ENCODE measurements at places on chromosomes 5 and 9.

DNA sequence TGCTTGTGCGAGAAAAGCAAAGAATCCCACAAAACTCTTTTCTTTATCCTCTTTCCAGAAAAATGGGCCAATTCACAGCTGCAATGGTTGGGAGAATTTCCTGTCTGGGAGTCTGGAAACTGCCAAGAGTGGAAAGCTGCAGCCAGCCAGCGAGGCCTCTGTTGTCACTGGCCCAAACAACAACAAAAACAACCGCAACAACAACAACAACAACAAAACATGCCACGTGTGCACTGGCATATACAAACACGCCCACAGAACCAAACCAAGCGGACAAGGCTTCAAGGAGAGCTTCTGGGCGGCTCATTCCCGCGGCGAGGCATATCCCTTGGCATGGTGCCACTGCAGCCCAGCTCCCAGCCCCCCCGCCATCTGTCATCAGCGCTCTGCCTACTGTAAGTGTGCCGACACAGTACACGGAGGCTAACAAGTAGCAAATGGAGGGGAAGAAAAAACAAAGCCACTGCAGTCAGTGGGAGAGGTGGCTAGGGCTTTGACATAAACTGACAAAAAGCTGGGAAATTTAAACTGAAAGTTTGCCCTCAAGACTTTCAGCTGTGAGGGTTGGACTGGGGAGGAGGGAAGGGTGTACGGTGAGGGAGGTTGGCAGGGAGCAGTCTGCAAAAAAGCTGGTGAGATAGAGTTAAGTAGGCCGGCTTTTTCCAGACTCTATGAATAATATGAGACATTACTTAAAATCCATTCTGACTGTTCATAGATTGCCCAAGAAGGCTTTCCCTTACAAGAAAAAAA, 165.0 kb upstream of the ZNF462 start:
- peak; percentile 85 for DNase-seq

DNA sequence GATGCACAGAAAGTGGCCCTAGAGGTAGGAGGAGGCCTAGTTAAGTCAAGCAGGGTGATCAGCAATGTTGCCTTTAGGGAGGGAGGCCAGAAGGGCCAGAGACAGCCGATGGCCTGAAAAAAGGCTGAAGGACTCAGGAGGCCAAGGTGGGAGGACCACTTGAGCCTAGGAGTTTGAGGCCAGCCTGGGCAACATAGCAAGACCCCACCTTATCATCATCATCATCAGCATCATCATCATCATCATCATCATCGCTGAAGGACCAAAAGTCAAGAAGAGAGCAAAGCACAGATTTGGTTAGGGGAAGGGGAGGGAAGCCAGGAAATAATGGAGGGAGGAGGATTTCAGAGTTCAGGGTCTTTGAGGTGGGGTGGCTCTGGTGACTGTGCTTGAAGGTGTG, 74.3 kb downstream of the RALGPS1 start:
- DNase-seq = no peak

DNA sequence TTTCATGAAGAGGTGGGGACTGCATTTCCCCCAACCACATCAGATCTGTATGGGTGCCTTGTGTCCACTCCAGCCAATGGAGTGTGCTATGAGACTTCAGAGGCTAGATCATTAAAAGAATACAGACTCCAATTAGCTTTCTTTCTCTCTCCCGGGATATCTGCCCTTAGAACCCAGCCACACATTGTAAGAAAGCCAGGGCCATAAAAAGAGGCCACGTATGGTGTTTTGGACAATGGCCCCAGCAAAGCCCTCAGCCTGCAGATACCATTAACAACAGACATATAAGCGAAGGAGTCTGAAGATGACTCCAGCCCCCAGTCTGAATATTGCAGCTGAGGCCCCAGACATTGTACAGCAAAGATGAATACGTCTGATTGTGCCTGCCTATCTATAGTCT, 21.5 kb downstream of the IL6ST start:
- no peak for DNase-seq

- DNase-seq = peak; percentile 39
These were observed 544.7 kb upstream of the PTGER4 start for GRCh38 chr5:40134883-40135520.

- DNase-seq = peak; percentile 14
These were observed 298.8 kb downstream of the ASTN2 start for GRCh38 chr9:117116084-117116483.

DNA sequence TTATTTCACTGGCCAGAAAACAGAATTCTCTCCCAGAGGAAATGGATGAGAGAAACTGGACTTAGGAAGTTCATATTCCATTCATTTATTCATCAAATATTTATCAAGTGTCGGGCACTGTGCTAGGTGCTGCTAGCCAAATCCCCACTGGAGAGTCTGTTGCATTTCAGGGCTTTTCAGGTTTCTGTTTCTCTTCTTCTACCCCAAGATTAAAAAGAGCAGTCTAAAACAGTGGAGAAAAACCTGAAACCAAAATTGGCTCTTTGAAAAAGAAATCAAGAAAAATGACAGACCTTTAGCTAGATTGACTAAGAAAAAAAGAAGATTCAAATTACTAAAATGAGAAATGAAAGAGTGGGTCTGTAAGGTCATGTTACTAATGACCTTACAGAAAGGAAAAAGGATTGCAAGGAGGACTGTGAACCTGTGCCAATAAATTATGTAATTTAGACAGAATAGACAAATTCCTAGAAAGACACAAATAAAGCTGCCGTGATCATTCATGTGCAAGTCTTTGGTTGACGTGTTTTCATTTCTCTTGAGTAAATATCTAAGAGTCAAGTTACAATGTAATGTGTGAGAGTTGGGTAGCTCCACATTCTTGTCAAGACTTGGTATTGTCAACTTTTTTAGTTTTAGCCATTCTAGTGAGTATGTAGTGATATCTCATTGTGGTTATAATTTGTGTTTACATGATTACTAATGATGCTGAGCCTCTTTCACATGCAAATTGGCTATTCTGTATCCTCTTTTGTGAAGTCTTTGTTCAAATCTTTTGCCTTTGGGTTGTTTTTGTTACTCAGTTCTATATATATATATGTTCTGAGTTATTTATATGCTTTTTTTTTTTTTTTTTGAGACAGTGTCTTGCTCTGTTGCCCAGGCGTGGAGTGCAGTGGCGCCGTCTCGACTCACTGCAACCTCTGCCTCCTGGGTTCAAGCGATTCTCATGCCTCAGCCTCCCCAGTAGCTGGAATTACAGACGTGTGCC, 23.7 kb downstream of the SNX30 start:
- peak; percentile 73 for DNase-seq

- DNase-seq = no peak
These were observed 2.0 kb upstream of the C1QTNF3 start for GRCh38 chr5:34045023-34045422.

- peak; percentile 50 for DNase-seq
These were observed 585.5 kb upstream of the RGMB start for GRCh38 chr5:98187945-98188344.

DNA sequence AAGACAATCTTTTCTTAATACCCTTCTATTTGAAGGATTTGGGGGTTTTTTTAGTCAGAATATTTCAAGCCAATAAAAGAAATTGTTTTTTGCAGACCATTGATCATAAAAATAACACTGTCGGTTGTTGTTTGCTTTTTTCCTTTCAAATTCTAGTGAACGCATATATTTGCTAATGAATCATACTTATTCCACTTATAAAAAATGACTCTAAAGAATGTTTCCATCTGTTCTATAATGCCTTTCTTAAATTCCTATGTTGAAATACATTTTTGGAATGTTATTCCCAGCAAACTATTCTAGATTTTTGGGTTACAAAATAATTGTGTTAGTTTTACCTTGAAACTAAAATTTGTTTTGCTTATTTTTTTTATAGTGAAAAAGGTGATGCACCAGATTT, 32.2 kb downstream of the CWC27 start:
- no peak for DNase-seq

GRCh38 chr5:64690417-64691151, at the start of gene SHISAL2B:
Gene SHISAL2B, plus strand, starts transcription at chr5:64690503. Its CDS starts 121 bp downstream, at chr5:64690624.
- DNase-seq = peak; percentile 36

- DNase-seq = no peak
These were observed 57.5 kb upstream of the ARL15 start for GRCh38 chr5:54367844-54368243.

DNA sequence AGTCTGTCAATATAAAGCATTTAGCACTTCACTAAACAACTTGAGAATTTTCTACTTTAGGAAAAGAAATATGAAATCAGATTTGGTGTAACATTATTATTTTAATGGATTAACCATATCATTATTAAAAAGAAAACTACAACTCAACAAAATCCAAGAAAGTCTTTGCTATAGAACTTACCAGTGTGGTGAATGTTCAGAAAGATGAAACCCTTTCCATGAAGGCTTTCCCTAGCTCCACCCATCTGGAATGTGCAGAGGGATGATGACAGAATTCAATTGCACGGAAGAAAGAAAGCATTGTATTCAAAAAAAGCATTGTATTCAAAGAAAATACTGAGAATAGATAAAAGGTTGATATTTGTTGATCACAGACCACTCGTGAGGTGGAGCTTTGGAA, 328.6 kb upstream of the NUDT12 start:
- no peak for DNase-seq

DNA sequence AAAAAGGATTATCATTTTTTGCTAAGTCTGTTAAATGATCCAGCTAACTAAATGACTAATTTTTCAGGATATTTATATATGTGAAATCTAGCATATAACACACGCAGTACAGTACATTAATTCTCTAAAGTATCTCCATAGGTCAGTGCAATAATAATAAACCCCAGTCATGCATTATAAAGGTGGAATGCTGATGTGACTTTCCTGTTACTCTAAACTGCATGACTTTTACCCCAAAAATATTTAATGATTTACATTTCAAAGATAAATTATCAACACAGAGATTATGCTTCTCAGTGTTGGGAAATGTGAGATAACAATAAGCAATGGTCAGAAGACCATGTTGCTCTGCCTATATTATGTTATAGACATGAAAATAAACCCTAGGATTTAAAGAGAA, 34.1 kb upstream of the PAM start:
- no peak for DNase-seq

DNA sequence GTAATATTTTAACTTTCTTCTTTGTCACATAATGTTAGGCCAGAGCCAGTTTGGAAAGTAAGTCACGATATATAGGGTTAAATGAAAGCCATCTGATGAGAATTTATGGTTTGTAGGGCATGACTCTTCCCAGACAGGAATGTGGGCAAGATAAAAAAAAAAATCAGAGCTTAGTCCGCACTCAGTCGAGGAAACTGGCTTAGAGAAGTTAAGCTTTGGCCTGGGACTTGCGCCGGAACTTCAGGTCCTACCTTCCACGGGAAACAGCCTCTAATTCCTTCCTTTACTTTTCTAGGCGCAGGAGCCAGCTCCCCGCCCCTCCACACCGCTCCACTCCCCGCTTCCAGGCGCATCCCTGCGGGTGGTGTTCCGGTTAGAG, 475 bp downstream of the DDX31 start:
- peak; percentile 73 for DNase-seq

- no peak for DNase-seq
These were observed 507.3 kb downstream of the ISL1 start for GRCh38 chr5:51890435-51891116.

DNA sequence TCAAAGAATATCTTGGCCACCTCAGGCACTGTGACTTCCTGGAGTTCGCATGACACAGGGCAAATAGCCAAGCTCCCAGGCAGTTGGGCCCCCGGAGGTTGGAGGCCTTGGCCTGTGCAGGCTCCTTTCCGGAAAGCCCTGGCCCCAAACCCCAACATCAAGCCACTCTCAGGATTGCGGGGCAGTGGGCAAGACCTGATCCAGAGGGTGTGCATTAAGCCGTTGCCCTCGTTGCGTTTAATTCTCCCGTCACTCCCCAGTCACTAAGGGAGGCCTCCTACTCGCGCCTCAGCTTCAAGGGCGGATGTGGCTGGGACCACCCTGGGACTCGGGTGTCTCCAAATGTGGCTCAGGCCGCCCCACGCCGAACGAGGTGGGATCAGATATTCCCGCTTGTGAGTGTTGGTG, 60.1 kb downstream of the TMEM174 start:
- DNase-seq = no peak

- no peak for DNase-seq
These were observed 776.6 kb downstream of the CDH12 start for GRCh38 chr5:22076586-22076985.

GRCh38 chr9:98374385-98375051, 119.1 kb upstream of the TBC1D2 start:
- DNase-seq = peak; percentile 94

- DNase-seq = peak; percentile 90
These were observed 15.1 kb downstream of the BBLN start for GRCh38 chr9:128175102-128175563.

DNA sequence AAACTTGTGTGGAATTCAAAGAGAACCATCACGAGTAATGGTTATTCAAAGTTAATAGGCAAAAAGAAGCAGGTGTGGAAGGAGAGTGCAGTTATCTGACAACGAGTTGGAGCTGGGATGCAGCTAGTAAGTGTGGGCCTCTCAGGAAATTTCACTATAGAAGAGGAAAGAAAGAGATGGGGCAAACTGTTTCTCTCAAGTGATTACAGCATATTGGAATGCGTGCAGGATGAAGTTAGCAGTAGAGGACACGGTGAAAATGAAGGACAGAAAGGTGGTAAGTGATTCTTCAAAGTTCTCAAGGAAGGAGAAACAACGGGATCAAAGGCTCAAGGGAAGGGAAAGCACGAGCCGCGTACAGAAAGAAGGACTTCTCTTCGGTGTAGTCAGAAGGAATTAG, 84.0 kb downstream of the ADAMTS12 start:
- DNase-seq = peak; percentile 55
